ENCODE measurements at places on chromosomes 16 and 17. TPM values are rescaled to one million over a fixed set of nuclear protein-coding genes. Genes with fewer than 3 reads are reported as not detected.
A peak's percentile ranks its signal among the peaks of the same experiment; 100 is the strongest.

- peak; percentile 51 for DNase-seq
These were observed 29.4 kb upstream of the MTSS2 start for GRCh38 chr16:70715055-70715858.

DNA sequence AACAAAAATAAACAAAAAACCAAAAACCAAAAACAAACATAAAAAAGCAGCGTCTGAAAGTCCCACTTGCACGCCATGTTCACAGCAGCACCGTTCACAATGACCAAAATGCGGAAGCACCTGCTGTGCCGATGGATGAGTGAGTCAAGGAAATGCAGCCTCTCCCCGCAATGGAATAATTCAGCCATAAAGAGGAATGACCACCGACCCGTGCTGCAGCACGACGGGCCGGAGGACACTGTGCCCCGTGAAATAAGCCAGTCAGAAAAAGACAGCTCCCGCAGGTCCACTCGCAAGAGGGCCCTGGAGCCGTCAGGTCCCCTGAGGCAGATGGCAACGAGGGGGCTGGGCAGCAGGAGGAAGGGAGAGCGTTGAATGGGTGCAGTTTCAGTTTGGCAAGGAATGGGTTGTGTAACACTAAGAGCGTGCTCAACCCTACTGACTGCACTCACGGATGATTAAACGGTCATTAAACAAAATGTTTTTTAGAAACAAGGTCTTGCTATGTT lies 5.1 kb downstream of the CLCN7 start:
- DNase-seq, result peak; percentile 34

DNA sequence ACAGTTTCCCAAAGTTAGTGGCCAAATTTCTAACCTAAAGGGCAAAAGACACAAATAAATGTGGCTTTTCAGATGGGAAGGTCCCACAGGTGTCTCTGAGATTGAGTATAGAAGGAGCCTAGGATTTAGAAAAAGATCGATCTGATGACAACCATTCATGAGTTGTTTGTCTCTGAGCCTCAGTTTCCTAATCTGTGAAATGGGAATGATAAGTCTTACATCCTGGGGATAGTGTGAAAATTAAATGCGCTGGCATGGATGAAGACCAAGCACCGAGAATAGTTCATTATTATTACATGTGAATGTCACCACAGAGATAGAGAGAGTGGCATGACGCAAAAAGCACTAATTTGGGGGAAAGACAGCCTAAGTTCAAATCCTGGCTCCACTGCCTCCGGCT lies 7.2 kb downstream of the CDH5 start:
- DNase-seq, result no peak

- no peak for DNase-seq
These were observed 8.9 kb downstream of the DUSP3 start for GRCh38 chr17:43769859-43770258.

TEDC2 gene
- total RNA-seq, result 7.0 TPM

GRCh38 chr16:12546918-12547607 lies 256.6 kb downstream of the CPPED1 start:
- DNase-seq, result peak; percentile 24

DNA sequence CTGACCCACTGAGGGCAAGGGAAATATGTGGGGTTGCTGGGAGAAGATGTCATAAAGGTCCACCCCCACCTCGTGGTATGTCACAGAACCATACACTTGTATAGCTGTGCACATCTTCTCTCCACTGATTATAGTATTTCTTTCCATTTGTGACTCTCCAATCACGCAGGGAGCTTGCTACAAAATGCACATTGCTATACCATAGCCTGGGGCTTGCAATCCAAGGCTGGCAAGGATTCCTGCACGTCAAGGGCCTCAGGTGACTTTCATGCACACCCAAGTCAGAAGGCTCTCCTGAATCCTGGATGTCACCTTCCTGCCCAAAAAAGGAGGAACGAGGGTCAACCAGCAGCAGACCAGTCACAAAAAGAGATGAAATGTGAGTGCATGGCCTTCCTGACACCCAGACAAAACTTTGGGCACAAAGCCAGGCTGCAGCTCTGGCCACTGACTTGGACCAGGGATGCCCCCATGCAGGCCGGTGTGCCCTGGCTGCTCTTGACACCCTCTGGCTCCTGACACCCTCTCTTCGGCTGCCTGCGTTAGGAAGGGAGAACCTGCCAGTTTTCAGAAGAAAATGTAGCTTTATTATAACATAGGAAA lies 12.1 kb downstream of the TBC1D26 start:
- DNase-seq, result no peak

DNA sequence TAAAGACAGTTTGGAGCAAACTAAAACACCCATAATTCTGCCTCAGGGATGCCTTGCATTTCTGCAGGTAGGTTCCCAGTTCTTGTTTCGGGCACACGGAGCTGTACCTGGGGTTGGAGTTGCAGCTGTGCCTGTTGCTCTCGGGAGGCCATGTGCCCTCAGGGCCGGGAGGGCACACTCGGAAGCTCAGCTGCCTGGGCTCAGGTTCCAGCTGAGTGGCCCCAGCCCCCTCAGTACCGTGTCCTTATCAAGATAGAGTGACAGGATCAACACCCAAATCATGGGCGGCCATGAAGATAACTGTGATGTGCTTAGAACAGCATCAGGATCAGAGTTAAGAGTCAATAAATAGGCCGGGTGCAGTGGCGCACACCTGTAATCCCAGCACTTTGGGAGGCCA lies 107.9 kb downstream of the SNX29 start:
- no peak for DNase-seq

DNA sequence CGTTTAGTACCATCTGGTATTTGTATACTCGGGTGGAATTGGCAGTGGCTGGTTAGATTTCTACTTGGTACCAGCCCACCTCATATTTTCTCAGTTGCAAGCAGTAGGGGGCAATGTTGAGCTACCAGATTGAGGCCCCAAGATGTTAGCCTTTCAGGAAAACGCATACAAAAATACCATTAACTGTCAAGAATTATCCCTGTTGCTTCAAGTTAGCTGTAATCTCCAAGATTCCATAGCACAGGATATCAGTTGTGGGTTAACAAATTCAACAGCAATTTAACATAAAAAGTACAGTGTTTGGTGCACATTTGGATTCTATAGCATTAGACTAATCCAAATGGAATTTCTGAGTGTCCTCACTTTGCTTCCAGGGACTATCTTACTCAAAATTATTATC lies 188.2 kb downstream of the FTO start:
- peak; percentile 86 for DNase-seq

- peak; percentile 60 for DNase-seq
These were observed 834 bp upstream of the TXNDC11 start for GRCh38 chr16:11743308-11744074.

- peak; percentile 75 for DNase-seq
These were observed 78.4 kb downstream of the ABCC1 start for GRCh38 chr16:16027728-16028310.

DNA sequence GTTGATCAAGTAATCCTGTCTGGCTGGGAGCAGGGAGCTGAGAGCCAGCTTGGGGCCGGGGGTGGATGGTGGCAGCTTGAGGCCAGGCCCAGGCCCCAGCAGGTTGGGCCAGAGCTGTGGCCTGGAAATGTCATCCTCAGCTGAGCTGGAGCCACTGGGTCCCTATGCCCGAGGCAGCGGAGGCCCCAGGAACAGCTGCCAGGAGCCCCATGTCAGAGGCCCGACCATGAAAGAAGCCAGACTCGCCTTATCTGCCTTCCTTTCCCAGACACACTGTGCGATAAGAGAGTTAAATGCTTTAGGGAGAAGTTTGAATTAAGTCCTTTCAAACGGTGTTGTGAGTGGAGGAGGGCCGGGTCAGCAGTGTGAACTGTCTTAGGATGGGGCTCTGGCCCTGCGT lies 3.5 kb downstream of the SMTNL2 start:
- no peak for DNase-seq

EPX gene
- total RNA-seq, result not detected

GRCh38 chr17:39738568-39738901 lies 797 bp downstream of the GRB7 start:
- DNase-seq, result no peak

All from dermis blood vessel endothelial cell (primary cell).